H1 (cell line): ENCODE measurements at places on chromosomes 7 and 10.
A peak's percentile ranks its signal among the peaks of the same experiment; 100 is the strongest.

DNA sequence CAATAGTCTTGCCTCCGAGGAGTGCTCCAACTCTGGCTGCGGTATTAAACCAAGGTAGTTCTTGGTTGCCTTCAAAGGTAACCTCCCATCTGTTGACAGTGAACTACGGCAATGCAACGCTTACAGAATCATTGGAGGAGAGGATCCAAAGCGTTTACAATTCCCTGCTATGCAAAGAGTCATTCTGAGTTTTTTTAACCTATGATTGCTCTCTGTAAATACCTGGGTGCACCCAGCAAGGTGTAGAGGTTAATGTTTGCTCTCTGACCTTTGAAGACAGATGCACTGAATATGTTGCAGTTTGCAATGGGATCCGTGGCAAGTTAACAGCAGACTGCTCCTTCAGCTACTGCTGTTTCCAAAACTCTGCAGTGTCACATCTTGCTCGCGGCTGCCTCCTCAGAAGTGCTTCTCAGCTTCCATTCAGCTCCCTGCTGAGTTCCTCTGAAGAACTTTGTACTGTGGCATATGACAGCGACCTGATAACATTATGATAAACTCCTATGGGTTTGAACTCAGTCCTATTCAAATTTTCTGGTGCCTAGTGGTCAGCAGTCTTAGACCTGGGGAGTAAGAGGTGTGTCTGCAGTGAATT is 29.0 kb downstream of the KIAA1217 start:
- no peaks in the 10 kb centered on the region for H3K27me3 ChIP-seq
- H3K4me3 ChIP-seq, result peak overlapping the region; percentile 1; the same call in 1 of the 2 replicates
- peaks cover 26% of the 10 kb centered on the region for H3K4me1 ChIP-seq
- no peaks in the 10 kb centered on the region for H3K36me3 ChIP-seq

GRCh38 chr7:126700807-126701604 is 551.7 kb downstream of the GRM8 start:
- no peaks in the 10 kb centered on the region for H3K4me1 ChIP-seq
- H3K27me3 ChIP-seq, result no peaks in the 10 kb centered on the region
- H3K27ac ChIP-seq, result no peak overlapping the region; the same call in 1 of the 2 replicates
- no peak for DNase-seq
- no peak overlapping the region for H3K4me3 ChIP-seq
- no peaks in the 10 kb centered on the region for H3K36me3 ChIP-seq

GRCh38 chr7:128000854-128001265 is 30.4 kb downstream of the LRRC4 start:
- H3K27ac ChIP-seq, result no peak overlapping the region
- DNase-seq, result no peak
- H3K4me3 ChIP-seq, result no peak overlapping the region
- H3K27me3 ChIP-seq, result no peaks in the 10 kb centered on the region
- no peaks in the 10 kb centered on the region for H3K36me3 ChIP-seq

DNA sequence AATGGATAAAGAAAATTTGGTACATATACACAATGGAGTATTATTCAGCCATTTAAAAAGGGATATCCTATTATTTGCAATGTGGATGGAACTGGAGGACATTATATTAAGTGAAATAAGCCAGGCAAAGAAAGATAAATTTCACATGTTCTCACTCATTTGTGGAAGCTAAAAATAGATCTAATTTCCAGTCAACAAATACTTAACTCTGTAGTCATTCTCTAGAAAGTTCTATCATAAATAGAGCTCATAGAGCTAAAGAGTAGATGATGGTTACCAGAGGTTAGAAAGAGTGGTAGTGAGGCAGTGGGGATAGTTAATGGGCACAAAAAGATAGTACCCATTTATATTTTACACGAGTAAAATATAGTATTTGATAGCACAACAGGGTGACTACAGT is 104.2 kb upstream of the SLC13A1 start:
- no peak for DNase-seq
- no peaks in the 10 kb centered on the region for H3K4me1 ChIP-seq
- H3K27me3 ChIP-seq, result no peaks in the 10 kb centered on the region

DNA sequence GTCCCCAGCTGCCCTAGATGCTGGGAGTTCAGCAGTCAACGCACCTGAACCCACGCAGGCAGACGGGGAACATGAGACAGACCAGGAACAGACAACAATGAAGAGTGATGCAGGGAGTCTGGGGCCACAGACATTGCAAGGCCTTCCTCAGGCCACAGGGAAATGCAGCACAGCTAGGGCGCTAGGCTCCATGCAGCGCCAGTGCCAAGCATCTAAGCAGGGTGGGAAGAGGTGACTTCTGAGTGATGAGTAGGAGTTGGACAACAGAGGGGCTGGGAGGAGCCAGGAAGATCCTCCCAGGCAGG is 7.7 kb upstream of the RET start:
- no peak overlapping the region for H3K27ac ChIP-seq
- H3K4me1 ChIP-seq, result peaks cover 2% of the 10 kb centered on the region; the same call in 1 of the 2 replicates
- no peak overlapping the region for H3K4me3 ChIP-seq
- no peak for DNase-seq
- H3K27me3 ChIP-seq, result no peaks in the 10 kb centered on the region
